ENCODE measurements at places on chromosomes 7 and 10.

DNA sequence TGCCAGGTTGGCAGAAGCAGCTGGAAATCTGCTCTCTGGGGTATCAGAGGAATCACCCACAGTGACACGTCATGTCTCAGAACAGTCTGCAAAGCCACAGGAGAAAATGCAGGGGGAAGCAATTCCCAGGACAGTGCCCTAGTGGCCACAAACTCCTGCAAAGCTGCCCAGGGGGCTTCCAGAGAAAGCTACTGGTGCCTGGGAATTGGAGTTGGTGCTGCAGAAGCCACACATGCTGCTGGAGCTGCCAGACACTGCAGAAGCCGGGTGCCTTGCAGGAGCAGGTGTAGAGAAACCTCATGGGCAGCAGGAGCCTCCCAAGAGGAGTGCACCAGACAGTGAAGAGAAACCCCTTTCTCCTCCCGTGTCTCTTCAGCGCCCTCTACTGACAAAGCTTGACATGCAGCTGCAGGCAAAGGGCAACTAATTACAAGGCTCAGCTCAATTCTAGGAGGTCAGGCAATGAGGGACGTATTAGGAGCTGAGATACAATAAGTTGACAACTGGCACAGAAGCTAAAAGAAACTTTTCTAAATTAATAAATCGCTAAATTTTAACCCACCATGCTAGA lies 30.2 kb upstream of the NUB1 start:
- no peak for ATAC-seq

DNA sequence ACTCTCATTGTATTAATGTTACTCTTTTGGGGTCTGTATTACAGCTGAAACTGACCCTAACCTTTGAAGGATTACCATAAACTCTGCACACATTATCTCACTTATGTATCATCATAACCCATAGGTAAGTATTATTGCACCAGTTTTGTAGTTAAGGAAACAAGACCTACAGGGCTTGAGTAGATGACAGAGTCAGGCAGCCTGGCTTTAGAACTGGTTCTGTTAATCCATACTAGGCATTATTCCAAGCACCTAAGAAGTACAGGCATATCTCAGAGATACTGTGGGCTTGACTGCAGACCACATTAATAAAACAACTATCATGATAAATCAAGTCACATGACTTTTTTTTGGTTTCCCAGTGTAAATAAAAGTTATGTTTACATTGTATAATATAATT lies 17.1 kb upstream of the AKR1B1 start:
- no peak for ATAC-seq

GRCh38 chr7:14197280-14197679 lies 207.8 kb upstream of the ETV1 start:
- ATAC-seq = no peak

- no peak for ATAC-seq
These were observed 873.8 kb downstream of the TYW1 start for GRCh38 chr7:67870396-67870795.

DNA sequence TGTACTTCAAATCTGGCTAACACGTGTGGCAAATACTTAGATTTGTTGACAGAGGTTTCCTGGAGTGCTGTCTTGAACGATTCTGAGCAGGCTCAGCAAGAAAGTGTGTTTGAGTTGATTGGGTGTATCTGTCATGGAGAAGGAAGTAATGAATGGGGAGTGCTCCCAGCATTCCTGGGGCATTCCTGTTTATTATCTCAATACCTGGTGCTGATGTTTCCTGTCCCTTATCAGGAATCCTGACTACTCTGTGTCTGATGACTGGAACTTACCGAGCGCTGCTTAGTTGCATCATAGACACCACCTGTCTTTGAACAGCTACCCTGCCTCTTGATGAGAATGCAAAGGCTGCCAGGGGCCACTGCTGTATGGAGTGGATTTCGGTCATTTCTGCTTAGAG lies 41.0 kb upstream of the TMEM248 start:
- ATAC-seq = no peak

GRCh38 chr7:95974108-95974507 lies 201.8 kb downstream of the DYNC1I1 start:
- ATAC-seq = no peak

GRCh38 chr10:74932648-74933047 lies 106.2 kb downstream of the KAT6B start:
- ATAC-seq = no peak

DNA sequence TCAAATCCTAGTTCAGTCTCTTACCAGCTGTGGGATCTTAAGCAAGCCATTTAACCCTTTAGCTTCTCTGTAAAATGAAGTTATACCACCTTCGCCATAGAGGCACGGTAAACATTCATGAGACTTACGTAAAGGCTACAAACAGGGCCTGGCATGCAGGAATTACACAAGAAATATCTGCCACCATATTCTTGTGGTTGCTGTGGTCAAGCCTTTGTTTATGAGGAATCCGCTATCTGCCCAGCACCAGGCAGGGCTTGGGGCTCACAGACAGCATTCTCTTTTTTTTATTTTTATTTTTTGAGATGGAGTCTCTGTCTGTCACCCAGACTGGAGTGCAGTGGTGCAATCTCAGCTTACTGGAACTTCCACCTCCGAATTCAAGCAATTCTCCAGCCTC lies 9.9 kb downstream of the AIFM2 start:
- ATAC-seq = no peak

- no peak for ATAC-seq
These were observed 67.3 kb downstream of the PTN start for GRCh38 chr7:137276189-137276588.

- no peak for ATAC-seq
These were observed 270.8 kb downstream of the BBS9 start for GRCh38 chr7:33400214-33400538.

DNA sequence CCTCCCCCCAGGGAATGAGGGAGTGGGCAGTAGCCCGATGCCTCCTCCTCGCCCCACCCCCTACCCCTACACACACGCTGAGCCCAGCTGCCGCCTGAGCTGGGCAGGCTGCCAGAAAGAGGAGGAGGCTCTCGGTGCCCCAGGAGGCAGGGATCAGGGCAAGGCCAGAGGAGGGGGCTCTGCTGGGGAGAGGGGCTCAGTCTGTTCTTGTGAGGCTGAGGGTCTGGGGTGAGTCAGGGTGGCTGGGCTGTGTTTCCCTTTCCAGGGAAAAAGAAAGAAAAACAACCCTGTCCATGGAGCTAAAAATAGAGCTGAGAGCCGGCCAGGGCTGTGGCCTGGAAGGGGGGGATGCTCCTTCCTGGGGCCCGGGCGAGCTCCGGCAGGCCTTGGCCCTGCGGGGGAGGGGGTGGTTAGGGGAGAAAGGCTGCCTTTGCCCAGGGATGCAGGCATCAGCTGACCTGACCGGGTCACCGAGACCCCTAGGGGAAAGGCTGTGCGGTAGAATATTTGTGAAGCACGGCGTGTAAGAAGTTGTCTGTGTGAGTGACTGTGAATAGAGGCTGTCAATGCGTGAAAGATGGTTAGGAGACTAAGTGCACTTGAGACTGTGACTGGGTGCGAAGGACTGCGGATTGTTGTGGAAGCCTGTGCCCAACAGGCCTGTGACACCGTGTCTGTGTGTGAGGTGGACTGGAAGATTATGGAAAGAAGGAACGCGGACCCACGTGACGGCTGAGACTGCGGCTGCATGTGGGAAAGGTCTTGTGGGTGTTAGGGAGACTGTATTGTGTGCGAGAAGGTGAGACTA lies 1.2 kb upstream of the LZTS2 start:
- peak; percentile 66 for ATAC-seq

GRCh38 chr10:95660283-95660682 lies 3.8 kb upstream of the ALDH18A1 start:
- ATAC-seq = no peak

DNA sequence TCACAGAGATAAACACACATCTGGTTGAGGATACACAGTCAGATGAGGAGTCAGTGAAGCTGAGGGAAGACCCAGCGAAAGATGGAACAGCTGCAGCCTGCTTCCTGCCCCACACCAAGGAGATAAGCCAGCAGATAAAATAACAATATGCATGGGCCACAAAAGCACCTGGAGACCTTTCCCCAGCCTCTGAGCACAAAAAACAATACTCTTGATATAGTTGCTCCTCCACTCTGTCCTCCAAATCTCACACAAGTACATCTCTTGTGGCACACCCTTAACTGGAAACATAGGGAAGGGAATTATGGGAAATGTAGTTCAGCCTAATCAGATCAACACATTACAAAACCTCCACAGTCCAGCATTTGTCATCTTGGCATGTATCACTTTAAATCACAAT lies 9.7 kb upstream of the FHIP2A start:
- ATAC-seq = no peak

DNA sequence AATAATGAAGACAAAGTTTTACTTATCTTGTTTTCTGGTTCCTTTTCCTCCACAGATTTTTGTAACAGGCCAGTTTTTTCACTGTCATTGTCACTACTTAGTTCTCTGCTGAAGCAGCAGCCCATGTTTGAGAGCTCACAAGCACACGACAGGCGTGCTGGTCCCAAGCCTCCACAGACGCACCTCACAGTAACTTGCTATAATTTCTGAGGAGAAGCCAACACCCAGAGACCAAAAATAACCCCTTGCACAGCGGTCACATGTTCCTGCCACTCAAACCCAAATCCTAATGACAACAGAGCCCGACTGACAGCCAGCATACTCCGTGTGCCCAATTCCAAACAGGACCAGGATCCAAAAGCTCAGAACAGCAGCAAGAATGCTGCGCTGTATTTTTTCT lies 58.5 kb downstream of the LARP4B start:
- no peak for ATAC-seq

DNA sequence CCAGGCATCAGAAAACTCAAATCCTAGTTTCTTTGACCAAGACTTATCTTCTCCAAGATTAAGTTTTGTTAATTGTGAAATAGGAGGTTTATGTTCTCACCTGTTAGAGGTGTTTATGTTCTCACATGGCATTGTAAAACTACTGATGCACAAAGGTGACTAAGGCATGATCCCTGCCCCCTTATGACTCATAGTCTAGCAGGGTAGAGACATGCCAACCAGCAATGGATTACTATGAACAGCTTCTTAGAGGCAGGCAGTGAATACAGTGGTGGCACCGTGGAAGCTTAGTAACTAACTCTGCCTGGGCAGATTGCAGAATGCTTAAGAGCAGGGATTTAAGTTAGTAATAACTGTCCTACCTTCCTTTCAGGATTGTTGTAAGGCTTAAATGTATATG lies 400.9 kb downstream of the SORCS3 start:
- ATAC-seq = no peak

DNA sequence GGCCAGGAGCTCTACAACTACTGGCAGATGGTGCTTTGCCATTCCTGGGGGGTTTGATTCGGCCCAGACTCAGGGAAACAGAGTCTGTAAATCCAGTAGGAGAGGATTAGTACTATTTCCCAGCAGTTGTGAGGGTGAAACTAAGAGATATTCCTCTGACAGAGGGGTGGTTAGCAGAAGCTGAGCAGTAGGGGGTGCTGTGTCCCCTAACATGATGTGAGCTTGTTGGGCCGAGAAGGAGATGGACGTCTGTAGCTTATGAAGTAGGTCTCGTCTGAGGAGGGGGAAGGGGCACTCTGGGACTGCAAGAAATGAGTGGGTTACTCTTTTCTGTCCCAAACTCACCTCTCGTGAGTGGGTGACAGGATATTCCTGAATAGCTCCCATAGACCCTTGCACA lies 179.2 kb upstream of the MBL2 start:
- ATAC-seq = peak; percentile 96

GRCh38 chr7:150937848-150938561 lies 40.1 kb downstream of the KCNH2 start:
- ATAC-seq = peak; percentile 30

- ATAC-seq = no peak
These were observed 297.0 kb upstream of the PITRM1 start for GRCh38 chr10:3469639-3470020.

DNA sequence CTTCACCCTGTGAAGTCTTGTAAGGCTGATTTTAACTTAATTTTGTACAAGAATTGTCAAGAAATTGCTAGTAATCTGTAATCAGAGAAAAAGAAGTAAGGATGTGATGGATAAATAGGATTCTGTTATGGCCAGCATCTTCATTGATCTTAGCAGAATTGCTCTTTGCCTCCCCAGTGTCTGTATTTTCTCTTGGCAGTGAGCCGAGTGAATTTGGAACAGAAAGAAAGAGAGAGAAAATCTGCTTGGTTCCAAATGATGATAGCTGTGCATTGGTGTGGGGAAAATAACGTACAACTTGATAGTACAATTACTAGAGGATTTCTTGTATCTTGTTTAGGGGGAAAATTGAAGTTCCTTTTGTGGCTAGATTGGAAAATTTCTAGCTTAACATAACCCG lies 34.6 kb downstream of the VTI1A start:
- ATAC-seq = no peak

GRCh38 chr10:128576943-128577670 lies 450.9 kb upstream of the MKI67 start:
- peak; percentile 54 for ATAC-seq

DNA sequence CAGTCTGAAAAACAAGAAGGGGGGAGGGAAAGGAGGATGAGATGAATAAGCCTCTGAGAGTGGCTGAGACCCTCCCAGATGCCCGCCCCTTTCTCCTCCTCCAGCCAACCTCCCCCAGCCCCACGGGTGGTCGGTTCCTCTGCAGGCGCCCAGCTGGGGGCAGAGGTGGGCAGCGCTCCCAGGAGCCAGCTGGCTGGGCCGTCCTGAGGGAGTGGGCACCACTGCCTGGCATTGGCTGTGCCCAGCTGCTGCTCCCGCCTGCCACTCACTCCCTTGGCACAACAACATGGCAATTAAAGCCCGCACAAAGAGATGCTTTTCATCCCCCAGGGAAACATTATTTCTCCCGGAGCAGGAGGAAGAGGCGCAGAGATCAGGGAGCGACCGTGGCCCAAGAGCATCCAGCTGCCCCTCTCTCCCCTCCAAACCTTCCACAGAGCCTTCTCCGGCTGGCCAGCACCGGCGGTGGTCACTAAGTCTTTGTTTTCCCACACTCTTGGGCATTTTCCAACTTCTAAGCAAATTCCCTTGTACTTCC lies 107.2 kb downstream of the SPDYE5 start:
- peak; percentile 95 for ATAC-seq

DNA sequence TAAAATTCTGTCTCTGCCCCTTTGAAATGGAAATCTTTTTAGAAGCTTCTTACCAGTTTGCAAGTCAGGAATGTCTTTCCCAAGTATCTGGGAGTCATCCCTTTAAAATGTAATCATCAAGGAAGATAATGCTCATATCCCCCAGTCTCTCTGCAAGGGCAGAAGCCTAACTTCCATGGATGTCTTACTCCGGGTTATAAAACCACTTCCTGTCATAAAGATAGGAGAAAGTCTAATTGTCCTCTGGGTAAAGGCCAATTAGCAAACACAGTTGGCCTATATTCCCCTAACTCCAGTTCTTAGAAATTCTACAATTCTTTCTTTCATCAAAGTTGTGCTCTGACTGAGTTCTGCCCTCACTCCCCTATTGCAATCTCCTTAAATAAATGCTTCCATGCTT lies 1631.5 kb upstream of the LRRTM3 start:
- ATAC-seq = no peak

DNA sequence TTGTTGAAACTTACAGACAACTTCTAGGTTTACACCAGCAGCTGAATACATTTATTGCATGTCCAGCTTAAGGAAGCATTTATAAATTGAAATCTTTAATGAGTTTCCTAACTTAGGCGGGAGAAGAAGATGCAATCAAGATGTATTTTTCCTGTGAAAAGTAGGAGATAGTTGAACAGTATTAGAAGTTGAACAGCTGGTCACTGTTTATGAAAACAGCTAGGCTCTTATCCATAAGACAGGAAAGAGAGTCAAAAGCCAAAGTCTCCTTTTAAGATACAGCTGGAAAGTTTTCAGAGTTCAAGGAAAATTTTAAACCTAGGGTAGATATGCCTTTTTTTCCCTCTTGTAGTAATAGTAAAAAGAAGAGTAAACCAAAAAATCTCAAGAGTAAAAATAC lies 236.1 kb upstream of the FERD3L start:
- no peak for ATAC-seq

GRCh38 chr7:51324206-51324898 lies 7.7 kb upstream of the COBL start:
- ATAC-seq = no peak
